NCI-H1105 treated with DMSO at 0.1 percent for 48 hours (cell line): ENCODE measurements at places on chromosomes 7 and 10.

GRCh38 chr7:6705959-6706665 is 635 bp downstream of the ZNF12 start:
- no peak for DNase-seq

GRCh38 chr7:18053177-18053928 is 25.7 kb upstream of the PRPS1L1 start:
- DNase-seq, result no peak

- no peak for DNase-seq
Observed at GRCh38 chr7:127953423-127954356, 77.5 kb downstream of the LRRC4 start.

- no peak for DNase-seq
Observed at GRCh38 chr10:85916286-85916685, 450.3 kb downstream of the GRID1 start.

DNA sequence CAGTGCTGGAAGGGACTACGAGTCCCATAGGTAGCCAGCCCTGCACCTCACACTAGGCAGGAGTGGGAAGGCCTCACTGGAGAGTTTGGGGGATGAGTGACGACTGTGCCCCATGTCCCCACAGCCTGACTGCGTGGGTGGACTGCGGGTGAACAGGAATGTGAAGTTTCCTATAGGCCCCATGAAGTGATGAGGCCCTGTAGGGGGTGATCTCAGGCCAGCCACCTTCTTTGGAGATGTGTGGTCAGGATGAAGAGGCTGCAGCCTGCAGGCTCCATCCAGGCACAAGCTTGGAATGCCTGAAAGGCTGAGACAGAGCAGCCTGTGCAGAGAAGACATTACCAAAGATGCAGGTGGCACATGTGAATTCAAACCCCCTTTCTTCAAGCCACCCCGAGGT is 94.9 kb downstream of the CPXM2 start:
- no peak for DNase-seq

GRCh38 chr7:41156268-41156667 is 546.6 kb downstream of the INHBA start:
- no peak for DNase-seq

DNA sequence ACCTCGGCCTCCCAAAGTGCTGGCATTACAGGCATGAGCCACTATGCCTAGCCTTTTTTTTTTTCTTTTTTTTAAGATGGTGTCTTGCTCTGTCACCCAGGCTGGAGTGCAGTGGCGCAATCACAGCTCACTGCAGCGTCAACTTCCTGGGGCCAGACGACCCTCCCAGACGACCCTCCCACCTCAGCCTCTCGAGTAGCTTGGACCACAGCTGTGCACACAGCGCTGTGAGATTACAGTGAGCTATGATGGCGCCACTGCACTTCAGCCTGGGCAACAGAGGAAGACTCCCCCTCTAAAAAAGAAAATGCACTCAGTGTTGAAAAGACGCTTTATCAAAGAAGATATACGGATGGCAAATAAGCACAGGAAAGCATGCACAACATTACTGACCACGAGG is 16.5 kb upstream of the WIPI2 start:
- DNase-seq, result no peak

DNA sequence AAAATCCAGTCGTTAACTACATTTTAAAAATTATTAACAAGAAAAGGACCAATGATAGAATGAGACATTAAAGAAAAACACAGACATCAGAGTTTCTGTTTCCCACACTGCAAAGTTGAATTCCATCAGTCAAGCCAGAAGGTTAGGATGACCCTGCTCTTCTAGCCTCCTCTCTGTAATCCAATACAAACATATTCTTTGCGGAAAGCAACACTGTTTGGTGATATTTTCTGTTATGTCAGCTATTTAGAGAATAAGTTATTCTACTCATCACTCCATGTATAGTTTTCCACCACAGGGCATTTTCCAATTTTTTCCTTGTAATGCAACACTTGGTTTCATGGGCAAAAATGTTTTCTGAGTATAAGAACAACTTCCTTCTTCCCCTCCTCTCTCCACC is 152.3 kb downstream of the EVX1 start:
- DNase-seq, result no peak

GRCh38 chr10:88152728-88153133 is 289.3 kb downstream of the PTEN start:
- DNase-seq, result no peak

DNA sequence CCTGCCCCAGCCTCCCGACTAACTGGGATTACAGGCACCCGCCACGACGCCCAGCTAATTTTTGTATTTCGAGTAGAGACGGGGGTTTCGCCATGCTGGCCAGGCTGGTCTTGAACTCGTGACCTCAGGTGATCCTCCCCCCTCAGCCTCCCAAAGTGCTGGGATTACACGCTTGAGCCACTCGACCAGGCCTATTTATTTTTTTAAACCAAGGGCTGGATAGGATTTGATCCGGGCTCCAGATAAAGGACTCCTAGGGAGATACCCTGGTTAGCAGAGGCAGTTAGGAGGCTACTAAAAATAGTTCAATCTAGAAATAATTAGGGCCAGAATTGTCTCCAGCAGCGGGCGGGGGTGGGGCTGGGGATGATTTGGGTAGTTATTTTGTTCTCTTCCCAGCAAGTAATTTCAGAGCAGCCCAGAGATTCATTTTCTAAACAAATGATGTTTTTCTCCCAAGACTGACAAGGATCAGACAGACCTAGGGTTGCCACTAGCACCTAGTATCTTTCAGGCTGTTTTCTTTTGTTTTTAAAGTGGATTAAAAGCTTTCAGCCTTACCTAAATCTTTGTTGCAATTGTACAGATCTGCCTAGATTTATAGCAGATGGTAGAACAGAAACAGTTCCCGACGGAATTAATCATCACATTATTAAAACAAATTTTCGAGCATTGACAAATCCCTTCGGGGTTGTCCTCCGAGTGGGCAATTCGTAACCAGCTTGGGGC is 859 bp upstream of the SMC3 start:
- DNase-seq, result no peak

GRCh38 chr7:150753826-150754603 is 16.8 kb downstream of the GIMAP5 start:
- DNase-seq, result peak; percentile 5

DNA sequence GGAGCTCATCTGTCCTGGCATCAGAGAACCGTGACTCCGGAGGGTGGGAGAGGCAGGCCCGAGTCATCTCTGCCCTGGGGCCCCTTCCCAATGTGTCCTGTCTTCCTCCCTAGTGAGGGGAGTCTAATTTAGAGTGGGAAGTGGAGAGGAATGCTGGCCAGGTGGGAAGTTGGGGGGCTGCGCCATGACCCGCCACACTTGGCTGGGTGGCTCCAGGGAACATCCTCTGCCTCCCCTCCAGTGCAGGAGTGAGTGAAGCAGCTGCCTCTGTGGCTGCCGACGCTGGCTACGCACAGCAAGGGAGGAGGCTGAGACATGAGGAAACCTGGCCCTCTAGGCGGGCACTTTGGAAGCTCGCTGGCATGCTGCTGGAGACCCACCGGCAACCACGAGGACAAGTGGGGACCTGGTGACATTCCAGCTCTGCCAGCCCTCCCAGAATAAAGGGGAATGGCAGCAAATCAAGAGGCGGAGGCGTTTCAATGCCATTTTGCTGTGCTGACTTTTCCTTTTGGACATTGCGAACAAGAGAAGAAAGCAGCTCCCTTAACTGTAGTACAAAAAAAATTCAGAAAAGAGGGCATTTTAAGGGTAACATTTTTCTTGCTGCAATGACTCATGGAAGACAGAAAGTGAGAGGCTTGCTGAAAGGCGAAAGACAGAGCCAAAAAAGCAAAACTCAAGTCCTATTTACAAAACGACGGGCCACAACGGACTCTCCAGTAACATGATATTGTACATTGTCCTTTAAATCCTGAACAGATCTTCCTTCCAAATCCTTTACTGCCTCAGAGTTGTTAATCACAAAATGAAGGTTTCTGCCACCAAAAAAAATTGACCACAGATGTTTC is 121.2 kb upstream of the PITRM1 start:
- DNase-seq, result no peak
